ENCODE measurements at places on chromosomes 11 and 22.
A peak's percentile ranks its signal among the peaks of the same experiment; 100 is the strongest.

- DNase-seq: no peak
Observed at GRCh38 chr11:30987819-30988218, 381.7 kb downstream of the DCDC1 start.

DNA sequence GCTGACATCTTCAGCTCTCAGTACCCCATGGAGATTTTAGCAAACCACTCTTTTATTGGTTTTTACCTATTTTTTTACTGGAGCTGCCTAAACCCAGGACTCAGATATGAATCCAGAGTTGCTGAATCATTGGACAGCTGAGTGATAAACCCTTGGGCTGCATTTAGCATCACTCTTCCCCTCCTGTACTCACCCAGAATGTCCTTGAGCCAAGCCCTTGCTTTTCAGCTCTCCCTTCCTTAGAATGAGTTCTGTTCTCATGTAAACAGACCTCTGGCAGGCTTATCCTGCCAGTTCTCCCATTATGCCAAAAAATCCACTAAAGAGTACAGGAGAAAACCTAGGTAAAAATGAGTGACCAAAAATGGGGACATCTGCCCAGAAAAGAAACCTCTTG is 200.1 kb upstream of the POU2AF2 start:
- DNase-seq: no peak

DNA sequence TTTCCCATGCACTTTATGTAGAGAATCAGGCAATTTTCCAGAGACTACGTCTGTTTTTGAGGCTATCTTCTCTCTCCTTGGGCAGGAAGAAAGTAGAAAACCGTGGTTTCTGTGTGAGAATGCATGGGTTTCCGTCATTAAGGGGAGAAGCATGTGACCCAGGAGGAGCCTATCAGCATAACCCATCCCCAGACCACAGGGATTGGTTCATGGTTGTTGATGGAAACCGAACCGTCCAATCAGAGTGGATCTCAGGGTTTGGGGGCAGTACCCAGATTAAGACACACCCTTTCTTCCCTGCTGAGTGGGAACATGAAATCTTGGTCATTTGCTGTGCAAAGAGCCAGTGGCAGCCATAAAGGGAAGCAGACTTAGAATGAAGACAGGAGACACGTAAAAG is 517.8 kb downstream of the MN1 start:
- DNase-seq: no peak

- DNase-seq: peak; percentile 65
Observed at GRCh38 chr11:123640677-123641494, 13.5 kb downstream of the SCN3B start.

DNA sequence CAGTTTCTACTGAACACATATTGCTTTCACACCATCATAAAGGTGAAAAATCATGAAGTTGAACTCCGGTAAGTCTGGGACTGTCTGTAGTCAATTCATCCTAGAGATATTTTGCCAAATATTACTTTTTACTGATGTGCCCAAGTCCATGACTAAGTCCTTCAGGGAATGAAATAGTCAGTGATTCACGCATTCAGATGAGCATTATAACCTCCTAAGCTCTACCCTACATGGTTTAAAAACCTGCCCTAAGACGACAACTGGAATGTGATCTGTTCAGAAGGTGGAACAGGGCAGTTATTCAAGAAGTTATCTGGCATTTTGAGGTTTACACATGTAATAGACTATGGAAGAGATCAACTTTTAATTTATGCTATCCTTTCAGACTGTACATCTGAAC is 125.6 kb downstream of the TRPC6 start:
- DNase-seq: no peak

DNA sequence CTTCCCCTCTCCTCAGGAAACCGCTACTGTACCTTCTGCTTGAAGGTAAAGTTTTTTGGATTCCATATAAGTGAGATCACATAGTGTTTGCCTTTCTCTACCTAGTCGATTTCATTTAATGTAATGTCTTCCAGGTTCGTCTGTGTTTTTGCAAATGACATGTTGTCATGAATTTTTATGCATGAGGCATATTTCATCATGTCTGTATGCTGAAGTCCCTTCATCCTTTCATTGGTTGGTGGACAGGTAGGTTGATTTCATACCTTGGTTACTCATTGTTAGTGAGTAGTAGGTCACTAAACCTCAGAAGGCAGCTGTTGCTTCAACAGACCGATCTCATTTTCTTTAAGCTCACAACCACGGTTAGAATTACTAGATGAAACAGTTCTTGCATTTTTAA is 60.3 kb downstream of the LRRC74B start:
- no peak for DNase-seq

GRCh38 chr22:43698403-43698802 is 113.7 kb downstream of the EFCAB6 start:
- no peak for DNase-seq

DNA sequence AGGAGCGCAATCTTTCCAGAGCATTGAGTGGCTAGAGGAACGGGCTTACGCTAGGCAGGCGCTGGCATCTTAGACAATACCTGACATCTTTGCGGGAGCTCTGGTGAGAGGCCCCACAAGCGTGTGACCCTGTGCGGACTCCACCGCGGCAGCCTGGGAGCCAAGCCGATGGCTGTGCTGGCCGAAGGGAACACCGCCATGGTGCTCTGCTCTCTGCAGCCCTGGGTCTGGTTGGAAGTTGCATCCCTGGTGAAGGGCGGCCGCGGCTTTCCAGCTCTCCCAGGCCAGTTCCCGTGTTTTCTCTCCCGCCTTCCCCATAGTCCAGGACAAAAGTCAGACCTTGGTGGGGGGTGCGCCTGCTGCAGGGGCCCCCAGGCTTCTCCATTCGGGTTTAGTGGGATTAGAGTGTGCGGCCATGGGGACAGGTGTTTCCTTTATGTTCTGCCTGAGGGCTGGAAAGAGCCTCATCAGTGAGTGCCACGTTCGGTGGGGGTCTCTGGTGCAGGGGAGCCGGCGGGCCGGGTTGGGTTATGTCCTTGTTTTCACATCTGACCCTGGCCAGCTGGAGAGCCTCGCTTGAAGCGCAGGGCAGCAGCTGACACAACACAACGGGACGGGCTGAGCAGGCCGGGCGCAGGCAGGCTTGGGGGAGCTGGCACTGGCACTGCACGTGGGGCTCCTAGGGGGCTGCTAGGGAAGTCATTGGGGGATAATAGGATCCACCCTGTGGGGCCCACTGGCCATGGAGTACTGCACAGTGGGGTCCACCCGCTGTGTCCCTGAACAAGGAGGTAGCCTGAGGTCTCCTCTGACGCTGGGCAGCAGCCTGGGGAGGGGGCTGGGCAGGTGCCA is 94.8 kb downstream of the KCNQ1 start:
- DNase-seq: no peak

DNA sequence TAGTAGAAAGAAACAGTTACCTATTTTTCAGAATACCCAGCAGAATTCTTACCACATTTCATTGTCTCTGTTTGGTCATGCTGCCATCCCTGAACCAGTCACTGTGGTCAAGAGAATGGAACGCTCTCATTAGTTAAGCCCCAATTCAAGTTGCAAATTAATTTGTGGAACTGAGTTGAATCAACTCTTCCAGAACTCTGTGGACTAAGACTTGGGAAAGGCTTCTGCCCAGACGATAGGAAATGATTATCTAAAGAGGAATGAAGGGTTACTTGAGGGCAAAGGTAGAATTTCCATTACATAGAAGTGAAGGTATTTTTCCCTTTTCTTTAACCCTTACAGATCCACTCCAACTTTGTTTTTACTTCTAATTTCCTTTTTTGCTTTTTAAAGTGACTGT is 286.4 kb downstream of the DYNC2H1 start:
- no peak for DNase-seq

GRCh38 chr11:116202922-116203321 is 569.9 kb downstream of the BUD13 start:
- no peak for DNase-seq

- DNase-seq: no peak
Observed at GRCh38 chr11:44943118-44943517, 7.6 kb downstream of the TP53I11 start.

DNA sequence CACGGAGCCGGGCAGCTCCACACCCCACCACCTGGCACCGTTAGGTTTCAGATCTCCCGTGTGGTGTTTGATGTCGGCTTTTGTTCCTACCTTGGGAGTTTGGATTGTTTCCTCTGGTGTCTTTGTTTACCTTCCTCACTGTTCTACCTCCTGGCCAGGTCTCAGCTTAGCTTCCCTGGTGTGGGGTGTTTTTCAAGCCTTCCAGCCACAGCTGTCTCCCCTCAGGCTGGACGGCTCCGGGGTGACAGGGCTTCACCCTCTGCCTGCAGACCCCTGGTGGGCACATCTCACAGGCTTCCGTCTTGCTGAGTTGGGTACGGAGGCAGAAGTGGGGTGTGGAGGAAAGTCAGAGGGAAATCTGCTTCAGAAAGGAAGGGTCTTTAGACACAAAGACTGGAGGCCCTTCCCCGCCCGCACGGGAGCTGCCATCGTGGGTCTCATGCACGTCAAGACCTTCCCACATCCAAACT is 59.6 kb upstream of the EMID1 start:
- no peak for DNase-seq

DNA sequence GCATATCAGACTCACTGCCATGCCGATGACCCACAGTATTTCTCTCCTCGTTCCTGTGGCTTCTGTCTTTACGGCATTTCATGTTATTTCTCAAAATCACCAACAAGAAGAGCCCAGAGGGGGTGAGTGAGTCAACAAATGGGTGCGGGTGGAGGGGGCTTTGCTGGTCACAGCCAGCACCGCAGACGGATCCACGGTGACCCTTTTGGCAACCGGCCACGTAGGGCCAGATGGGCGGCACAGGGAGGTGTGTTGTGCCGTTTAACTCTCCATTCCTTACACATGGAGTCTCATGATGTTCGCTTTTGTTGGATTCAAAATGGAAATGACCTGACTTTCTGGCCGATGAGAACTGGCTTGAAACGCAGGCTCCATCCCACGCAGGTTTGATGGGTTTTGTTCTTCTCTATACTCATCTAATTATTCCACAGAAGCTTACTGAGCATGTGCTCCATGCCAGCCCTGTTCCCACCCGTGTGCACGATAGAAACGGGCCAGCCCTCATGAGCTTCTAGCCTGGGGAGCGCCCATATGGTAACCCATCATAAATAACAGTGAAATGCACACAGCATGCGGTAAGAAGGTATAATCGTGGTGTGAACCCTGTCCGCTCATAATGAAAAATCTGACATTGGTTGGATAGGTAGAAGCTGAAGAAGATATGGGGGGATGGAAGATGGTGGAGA is 319.9 kb downstream of the BRD1 start:
- no peak for DNase-seq

DNA sequence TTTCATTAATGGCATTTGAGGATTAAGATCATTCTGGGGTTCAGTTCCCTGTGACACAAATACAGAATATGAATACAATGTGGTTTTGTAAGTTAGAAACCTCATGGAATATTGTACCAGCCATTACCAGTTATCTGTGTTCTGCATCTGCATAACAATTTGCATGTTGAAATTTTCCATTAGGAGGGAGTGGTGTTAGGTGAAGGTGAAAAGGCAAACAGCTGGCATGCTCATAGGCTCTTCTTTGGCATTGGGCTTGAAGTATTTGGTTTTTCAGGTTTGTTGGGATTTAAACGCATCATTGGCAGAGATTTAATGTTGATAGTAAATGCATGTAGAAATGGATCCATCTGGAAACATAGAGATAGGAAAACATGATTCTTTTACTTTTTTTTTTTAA is 18.6 kb downstream of the RTN3 start:
- no peak for DNase-seq

- DNase-seq: no peak
Observed at GRCh38 chr22:50726643-50727340, 11.2 kb upstream of the ACR start.

DNA sequence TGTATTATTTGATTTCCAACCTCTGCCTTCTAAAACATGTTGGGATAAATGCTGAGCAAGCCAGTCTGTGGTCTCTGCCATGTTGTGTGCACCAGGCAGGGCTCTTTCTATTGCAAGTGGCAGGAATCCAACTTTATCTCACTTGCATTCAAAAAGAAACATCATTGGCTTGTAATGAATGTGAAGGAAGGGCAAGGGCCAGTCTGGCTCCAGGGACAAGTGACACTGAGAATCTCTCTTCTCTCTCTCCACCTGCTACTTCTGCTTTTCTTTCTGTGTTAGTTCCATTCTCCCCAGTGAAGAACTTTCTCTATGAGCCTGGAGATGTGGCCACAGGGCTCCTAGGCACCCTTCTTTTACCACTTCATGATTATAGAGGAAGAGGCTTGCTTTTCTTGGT is 329.9 kb upstream of the NCAM1 start:
- no peak for DNase-seq

DNA sequence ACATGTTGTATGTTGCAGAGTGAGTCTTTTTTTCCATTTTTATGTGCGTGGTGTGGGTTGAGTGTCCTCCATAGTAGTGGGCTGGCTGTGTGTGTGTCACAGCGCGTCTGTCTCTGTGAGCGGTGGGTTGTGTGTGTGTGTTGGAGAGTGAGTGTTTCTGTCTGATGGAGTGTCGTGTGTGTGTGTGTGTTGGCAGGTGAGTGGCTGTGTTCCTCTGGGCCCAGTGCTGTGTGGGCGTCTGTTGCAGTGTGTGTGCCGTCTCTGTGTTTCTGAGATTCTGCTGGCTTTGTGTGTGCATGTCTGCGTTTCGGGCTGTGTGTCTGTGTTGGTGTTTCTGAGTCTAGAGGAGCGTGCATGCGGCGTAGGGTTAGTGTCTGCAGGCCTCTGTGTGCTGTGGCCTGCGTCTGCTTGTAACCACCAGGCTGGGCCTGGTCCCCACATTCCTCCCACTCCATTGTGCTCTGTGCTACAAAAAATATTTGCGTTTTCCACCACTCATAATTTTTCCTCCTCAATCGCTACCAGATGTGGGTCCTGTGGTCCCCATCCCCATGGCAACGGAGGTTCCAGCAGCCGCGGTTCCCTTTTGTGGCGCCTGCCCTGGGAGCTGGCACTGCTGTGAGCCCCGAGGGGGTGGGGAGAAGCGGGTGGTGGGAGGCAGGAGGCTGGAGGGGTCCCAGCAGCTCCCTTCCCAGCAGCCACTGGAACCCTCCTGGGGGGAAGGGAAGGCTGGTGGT is 15.2 kb downstream of the SCARF2 start:
- no peak for DNase-seq

- DNase-seq: peak; percentile 87
Observed at GRCh38 chr22:19447330-19448075, at the start of gene C22orf39. C22orf39 (minus strand) TSS chr22:19447711; CDS start chr22:19447688, 23 bp downstream.

- peak; percentile 79 for DNase-seq
Observed at GRCh38 chr11:62402226-62402959, 16.4 kb upstream of the SCGB1A1 start.

DNA sequence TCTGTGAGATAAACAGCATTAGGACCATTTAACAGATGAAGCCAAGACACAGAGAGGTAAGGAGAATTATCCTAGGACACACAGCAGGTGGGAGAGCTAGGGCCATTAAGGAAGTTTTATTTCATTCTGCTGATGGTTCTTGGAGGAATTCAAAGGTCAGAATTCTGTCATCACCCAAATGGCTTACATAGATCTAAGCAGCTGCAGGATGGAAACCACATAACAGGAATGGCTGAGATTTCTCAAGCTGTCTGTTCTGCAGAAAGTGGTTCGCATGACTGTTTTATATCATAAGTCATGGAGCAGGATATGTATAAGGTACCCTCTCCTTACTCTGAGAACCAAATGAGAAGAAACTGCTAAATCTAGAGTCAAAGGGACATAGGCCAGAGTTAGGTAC is 163.2 kb upstream of the NARS2 start:
- no peak for DNase-seq

- no peak for DNase-seq
Observed at GRCh38 chr11:73258104-73259035, 13.8 kb upstream of the P2RY6 start.

Measured in CD4-positive, alpha-beta T cell treated with Interleukin-17A for 4 hours (primary cell).